ENCODE measurements at places on chromosomes 5 and 9. TPM values are rescaled to one million over a fixed set of nuclear protein-coding genes. Genes with fewer than 3 reads are reported as not detected.
A peak's percentile ranks its signal among the peaks of the same experiment; 100 is the strongest.

DNA sequence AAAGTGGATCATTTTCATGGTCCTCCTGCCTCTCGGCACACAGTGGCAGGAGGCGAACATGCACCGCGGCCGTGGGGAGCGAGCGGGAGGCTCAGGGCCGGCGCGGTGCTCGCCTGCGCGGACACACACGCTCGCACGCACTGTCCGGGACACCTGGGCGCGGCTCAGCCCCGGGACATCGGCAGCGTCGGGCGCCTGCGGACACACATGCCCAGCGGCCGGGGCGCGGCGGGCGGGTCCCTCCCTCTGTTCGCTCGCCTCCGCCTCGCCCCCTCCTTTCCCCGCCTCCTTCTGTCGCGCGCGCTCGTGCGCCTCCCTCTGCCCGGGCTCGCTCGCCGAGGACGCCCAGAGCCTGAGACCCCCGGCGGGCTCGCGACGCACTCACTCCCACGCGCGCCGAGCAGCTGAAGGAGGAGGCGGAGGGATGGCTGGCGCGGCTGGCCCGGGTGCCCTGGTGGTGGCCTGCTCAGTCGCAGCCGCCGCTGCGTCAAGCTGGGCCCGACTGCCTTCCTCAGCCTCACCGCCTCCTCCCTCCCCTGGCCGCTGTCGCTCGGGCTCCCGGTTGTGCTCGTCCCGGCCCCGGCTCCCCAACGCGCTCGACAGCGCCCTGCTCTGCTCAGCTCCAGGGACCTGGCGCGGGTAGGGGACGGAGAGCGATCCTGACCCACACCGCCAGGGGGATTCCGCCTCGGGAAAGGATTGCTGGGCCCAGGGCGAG, at the start of gene FRMD3:
FRMD3 (minus strand) TSS at position 230 of the 718 bp plus-strand sequence; CDS start at position 60, 170 bp downstream.
- peak; percentile 16 for DNase-seq
- H3K36me3 ChIP-seq = no peaks in the 10 kb centered on the region
- H3K4me1 ChIP-seq = no peaks in the 10 kb centered on the region
- peak within 1 kb of the TSS; percentile 45 for H3K4me3 ChIP-seq
- H3K27ac ChIP-seq = no peak within 1 kb of the TSS

DNA sequence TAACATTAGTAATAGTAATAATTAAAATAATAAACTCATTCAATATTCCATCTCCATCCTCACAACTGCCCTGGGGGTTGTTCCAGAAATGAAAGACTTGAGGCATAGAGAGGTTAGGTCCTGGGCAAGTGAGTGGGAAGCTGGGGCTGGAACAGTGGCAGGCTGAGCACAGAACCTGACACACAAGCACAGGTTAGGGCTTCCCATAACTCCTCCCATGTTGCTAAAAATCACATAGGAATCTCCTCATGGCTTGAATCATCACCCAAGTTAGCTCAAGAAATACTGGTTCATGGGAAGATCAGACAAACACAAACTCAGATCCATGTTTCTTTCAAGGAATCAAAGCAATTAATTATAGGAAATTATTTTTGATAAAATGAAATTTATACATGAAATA, 487.7 kb downstream of the SEMA5A start:
- DNase-seq = peak; percentile 56
- H3K4me1 ChIP-seq = peaks cover 20% of the 10 kb centered on the region
- H3K27ac ChIP-seq = peak overlapping the region; percentile 64
- H3K36me3 ChIP-seq = peaks cover 11% of the 10 kb centered on the region

DNA sequence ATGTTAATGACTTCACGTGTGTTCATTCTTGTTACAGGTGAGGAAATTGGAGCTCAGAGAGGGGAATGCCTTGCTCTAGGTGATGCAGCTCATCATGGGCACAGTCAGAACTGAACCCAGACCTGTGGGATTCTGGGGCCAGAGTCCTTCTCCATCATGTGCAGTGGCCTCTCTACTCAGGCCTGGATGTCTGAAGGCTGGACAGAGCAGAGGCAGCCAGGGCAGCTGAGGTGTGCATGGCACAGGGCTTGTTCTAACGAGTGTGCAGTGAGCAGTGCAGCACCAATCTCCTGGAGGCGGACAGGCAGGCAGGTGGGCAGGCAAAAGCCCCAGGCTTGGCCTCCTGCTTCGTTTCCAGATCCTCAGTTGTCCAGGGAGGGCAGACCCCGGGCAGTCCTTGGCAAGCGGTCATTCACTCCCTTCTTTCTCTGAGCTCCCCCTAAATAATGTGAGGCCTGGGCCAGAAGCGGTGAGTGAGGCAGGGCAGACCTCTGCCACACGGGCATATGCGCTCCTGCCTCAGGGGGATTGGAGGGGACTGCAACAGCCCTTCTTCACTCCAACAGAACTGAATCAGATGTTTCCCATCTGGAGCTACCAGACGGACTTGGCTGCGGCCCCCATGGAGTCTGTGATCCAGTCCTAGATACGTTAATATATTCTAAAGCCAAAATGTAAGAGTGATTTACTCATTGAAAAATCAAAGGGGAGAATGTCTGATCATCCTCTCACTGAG, 68.7 kb upstream of the FSTL4 start:
- H3K4me3 ChIP-seq = no peak overlapping the region
- DNase-seq = no peak
- H3K4me1 ChIP-seq = no peaks in the 10 kb centered on the region
- H3K27ac ChIP-seq = no peak overlapping the region

GRCh38 chr5:149063017-149063687, at the start of gene SH3TC2:
TSS of gene SH3TC2 (minus strand) at chr5:149063062. CDS start at chr5:149063022, 40 bp downstream.
- no peaks in the 10 kb centered on the region for H3K36me3 ChIP-seq
- H3K4me3 ChIP-seq = no peak within 1 kb of the TSS
- peak within 1 kb of the TSS; percentile 77 for H3K27ac ChIP-seq

DNA sequence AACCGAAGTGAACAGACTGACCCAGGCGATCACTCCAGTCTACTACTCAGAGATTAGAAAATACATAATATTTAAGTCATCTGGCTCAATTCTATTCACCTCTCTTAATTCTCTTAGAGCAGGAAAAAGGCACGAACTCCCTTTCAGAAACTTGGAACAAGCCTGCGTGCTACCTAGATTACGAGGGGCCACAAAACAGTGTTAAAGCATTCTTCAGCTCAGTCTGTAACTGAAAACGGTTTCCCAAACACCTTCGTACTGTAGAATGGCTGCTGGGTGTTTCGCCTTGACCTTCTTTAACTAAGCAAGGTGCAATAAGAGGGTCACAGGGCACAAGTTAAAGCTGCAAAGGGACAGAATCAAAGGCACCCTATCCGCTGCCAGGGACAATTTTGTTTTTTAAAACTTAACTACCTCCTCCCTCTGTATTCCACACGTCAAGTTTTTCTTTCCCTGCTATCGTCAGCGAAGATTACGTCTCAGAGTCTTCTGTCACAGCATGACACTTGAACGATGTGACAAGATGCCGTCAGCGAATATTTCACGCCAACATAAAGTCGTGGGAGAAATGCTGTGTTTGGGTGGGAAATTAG, 687 bp downstream of the LYSMD3 start:
- no peaks in the 10 kb centered on the region for H3K4me1 ChIP-seq
- peaks cover 3% of the 10 kb centered on the region for H3K27me3 ChIP-seq
- H3K27ac ChIP-seq = peak overlapping the region; percentile 94
- peak; percentile 29 for DNase-seq
- H3K36me3 ChIP-seq = peaks cover 4% of the 10 kb centered on the region
- H3K4me3 ChIP-seq = peak overlapping the region; percentile 98

ADCY2 gene
- total RNA-seq = not detected

DNA sequence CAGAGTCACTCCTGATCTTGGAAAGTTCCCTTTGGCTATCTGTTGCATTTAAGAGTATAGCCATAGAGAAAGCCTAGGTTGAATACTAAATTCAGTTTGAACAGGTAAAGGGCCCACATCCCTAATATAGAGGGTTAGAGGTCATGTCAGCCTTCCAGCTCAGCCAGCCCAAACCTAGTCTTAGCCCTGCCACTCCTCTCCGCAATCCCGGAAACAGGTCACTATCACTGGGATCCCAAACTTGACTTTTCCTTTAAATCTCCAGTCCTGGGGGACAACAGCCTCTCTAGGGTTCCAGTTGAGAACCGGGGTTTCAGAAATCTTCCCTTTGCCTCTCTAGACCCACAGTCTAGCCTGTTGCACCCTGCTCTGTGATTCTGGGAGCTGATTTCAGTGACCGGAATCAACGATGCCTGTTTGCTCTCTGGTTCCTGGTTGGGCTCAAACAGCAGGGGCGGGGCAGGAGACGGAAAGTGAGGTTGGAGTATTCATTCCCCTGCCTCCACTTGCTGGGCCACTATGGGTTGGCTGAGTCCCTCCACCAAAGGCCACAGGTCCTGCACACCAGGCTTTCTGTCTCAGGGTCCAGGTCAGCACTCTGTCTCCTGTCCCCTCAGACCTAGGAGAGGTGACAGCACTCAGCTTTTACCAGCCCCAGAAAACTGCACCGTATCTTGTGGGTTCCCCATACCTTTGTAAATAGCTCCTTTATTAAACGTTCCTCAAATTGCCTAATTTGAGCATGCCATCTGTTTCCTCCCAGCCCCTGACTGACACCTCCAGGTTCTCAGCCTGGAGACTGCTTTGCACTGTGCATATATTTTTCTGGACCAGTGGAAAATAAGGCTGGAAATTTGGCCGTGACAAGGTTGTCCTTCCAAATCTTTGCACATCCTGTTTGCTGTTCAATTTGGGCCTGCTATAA, 23.8 kb upstream of the CPEB4 start:
- H3K27ac ChIP-seq = no peak overlapping the region
- no peaks in the 10 kb centered on the region for H3K36me3 ChIP-seq
- H3K27me3 ChIP-seq = peaks cover 6% of the 10 kb centered on the region
- 0 out of 2 replicates have a peak, but pooled peaks cover 1% of the 10 kb centered on the region for H3K4me1 ChIP-seq
- H3K4me3 ChIP-seq = no peak overlapping the region

LCN6 gene
- not detected for total RNA-seq

All from IMR-90 (cell line).